ENCODE measurements at places on chromosomes 3 and 15.

DNA sequence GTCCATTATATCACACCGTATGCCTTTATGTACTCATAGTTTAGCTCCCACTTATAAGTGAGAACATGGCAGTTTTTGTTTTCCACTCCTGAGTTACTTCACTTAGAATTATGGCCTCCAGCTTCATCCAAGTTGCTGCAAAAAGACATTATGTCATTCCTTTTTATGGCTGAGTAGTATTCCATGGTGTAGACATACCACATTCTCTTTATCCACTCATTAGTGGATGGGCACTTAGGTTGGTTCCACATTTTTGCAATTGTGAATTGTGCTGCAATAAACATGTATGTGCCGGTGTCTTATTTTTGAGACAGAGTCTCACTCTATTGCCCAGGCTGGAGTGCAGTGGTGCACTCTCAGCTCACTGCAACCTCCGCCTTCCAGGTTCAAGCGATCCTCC, 74.1 kb upstream of the IQSEC1 start:
- DNase-seq = no peak

GRCh38 chr15:85581495-85581894, 201.1 kb downstream of the AKAP13 start:
- no peak for DNase-seq

DNA sequence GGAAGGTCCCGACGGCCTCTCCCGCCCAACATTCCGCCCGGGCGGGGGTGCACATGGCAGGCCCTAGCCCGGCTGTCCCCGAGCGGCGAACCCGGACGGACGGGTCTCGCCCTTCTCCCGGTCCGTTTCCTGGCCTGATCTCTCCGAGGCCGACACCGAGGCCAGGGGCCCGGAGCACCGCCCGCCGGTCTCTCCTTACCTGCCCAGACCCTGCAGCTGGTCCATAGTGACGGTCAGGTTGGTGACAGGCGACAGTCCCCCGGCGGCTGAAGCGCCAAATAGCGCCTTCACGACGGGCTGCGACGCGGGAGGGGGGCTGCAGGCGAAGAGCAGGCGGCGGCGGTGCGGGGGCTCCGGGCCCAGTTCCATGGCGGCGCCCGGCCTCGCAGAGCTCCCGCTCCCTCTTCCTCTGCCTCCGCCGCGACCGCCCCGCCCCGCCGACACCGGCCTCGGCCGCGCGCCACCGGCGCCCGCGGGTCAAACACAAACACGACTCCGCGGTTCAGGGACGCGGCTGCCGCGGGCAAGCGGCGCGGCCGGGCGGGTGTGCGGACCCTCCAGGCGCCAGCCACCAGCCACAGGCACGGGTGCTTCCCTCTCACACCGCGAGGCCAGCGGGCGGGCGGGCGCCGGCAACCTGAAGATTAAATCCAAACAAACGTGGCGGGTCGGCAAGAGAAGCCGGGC, 495 bp downstream of the CDC25A start:
- DNase-seq = peak; percentile 30

DNA sequence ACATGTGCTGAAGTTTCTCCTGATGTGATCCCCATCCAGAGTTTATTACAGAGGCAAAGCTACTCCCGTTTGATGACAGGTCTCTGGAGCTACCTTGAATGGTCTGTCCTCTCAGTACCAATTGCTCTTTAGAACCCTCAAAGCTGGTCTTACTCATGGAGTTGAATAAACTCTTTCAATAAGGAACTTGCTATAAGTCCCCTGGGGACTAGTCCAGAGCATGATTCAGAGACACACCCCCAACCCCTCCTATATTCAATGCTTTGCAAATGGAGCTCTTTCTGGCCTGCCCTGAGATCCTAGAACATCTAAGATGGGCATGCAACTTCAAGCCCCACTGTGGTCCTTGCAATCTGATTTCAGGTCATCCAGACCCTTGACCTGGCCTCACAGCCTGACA, 23.9 kb upstream of the TPM1 start:
- DNase-seq = no peak

DNA sequence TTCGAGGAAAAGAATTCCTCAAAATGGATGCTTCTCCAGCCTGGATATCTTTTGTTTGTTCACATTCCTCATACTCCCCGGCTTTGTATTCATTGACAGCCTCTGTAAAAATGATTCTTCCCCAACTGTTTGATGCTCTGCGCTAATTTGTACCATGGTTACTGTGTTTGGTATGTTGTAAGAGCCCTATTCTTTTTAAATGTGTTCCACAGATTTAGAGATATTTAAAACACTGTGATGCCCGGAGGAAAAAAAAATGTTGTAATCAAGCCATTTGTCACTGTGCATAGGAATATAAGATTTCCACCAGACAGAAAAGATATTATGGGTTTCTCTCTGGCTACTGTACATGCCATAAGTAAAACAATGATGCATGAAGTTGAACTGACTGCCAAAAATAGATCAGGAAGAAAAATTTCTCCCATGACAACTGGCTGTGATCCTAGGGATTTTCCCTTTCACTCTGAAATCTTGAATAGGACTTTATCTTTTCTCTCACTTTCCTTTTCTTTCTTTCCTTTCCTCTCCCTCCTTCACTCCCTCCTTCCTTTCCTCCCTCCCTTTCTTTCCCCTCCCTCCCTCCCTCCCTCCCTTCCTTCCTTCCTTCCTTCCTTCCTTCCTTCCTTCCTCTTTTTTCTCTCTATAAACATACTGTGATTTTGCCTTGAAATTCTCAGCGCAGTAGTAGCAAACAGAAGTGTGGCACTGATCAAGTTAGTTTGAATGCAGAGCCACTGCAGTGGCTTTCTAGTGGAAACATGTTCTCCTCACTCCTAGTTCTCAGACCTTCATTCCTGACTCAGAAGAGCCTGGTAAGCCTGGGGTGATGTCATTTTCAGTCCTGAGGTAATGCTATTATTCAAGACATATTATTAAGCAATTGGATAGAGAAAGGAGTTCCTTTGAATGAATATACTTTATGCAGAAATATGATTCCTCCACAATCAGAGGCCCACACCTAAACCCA, 254.9 kb upstream of the TBL1XR1 start:
- DNase-seq = no peak

- no peak for DNase-seq
These were observed 85.3 kb upstream of the MYZAP start for GRCh38 chr15:57506422-57506821.

DNA sequence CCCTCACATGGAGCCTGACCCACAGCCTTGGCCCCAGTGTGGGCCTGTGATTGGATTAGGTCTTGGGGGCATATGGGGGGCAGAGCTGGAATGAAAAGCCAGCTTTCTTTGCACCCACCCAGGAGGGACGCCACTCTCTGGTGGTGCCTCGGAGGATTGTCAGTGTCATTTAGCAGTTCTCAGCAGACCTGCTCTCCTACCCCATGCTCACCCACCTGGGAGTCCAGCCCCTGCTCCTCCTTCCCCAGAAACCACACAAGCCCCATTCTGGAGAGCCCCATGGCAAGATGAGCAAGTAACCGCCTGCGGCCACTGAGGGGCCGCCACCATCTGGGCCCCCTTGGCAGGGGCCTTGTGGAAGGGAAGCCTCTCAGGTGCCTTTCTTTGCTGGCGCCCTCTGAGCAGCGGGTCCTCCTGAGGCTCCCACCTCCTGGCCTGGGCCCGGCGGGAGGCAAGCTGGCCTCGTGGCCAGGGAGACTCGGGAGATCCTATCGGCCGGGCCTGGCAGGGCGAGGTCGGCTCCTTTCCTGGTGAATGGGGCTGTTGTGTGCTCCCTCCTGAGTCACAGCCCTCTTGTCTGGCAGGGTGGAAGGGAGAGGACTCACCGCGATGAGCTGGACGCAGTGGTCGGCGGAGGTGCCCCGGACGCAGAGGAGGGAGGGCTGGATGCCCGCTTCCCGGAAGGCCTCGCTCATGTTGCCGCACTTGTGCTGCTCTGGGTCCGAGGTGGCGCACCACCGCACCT, 2.3 kb downstream of the MELTF start:
- no peak for DNase-seq

DNA sequence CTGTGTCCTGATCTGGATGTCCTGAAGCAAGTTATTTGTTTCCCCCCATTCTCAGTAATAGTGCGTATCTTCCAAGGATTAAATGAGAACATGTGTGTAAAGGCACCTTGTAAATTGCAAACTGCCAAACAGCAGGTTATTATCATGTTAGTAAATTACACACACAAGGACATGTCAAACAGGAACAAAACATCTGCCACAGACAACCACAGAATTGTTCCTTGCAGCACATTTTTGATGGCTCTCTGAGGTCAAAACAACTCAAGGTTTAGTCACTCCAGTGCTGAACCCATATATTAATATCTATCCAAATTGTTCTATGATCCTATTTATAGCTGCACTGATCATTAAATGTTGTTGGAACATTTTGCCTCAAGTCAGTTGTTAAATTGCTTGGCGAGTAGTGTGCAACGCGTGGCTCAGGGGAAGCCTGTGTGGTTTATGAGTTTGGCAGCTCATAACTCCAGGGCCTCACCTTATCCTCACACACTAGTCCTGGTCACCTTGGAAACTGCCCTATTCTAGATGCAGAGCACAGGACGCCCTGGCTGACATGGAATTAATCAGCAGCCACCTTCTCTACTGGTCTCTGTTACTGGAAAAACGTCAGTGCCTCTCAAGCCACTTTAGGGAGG, 46.3 kb upstream of the CDV3 start:
- DNase-seq = no peak

- no peak for DNase-seq
These were observed 87.6 kb upstream of the TLE3 start for GRCh38 chr15:70185251-70185711.

DNA sequence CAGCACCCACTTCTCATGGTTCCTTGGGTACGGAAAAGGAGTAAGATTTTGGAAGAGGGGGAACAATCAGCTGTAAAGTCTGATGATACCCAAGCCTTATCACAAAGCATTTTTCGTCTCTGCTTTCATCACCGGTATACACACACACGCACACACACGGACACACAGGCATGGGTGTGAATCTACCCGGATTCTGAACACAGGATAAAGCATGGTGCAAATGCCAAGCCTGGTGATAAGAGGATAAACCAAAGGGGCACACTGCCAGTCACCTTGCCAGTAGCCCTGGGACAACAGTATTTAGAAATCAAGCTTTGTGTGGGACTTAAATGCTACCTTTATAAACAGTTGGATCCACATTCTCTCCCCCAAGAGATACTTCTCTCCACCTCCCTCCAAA, 22.2 kb downstream of the FAM174B start:
- no peak for DNase-seq

DNA sequence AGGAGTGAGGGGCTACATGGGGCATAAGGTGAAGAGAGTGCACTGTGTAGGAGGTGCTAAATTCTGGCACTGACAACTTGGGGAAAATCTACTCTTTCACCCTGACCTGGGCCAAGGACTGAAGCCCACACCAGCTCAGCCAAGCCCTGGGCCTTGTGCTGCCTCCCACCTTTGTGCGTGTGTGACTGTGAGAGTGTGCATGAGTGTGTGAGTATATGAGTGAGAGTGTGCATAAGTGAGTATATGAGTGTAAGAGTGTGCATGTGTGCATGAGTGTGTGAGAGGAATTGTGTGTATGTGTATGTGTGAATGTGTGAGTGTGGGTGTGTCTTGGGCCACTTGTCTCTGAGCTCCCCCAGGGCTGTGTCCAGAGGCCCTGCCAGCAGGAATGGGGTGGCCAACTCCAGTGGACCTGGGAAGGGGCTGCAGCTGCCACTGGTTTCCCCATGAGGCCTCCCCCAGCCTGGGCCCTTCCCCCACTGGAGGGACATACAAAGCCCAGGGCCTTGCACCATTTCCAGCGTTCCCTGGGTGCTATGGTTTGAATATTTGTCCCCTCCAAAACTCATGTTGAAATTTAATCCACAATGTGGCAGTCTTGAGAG, 15.2 kb downstream of the C3orf22 start:
- DNase-seq = no peak

DNA sequence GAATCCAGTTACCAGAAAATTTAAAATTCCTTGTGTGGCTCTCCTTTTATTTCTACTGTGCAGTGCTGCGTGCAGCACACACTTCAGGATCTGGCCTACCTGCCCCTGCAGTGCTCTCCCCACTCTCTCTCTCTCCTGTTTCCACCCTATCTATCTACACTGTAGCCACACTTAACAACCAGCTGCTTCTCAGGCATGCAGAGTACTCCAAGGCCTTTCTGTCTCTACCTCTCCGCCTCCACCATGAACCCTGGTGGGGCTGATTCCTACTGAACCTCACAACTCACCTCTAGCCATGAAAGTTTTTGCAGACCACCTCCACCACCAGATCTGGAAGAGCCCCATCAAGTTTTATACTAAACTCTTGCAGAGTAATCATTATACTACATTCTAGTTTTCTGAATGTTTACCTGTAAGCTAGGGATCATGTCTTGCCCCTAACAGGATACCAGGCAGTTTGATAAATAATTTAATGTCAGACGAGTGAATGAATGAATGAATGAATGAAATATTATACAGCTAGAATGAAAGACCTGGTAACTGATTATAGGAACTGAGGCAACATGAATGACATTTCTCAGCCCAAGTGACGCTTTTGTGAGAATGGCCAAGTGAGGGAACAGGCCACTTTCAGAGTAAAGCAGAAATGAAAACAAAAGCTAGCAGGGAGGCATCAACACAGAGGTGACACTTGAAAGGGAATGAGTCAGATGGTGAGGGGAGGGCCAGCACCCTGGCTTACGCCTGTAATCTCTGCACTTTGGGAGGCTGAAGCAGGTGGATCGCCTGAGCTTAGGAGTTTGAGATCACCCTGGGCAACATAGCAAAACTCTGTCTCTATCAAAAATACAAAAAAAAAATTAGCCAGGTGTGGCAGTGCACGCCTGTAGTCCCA, 363.5 kb downstream of the FOXP1 start:
- peak; percentile 52 for DNase-seq

GRCh38 chr3:152611905-152612304, 223.0 kb upstream of the P2RY1 start:
- DNase-seq = no peak

Data from stimulated activated CD4-positive, alpha-beta T cell treated with anti-CD3 and anti-CD28 coated beads, Interleukin-4, amount 100 ng/mL, for 1 hour (primary cell).